ENCODE measurements at places on chromosomes 6 and 20. TPM values are rescaled to one million over a fixed set of nuclear protein-coding genes. Genes with fewer than 3 reads are reported as not detected.

FANCE gene
- total RNA-seq = 15.0 TPM

PPP1R3G gene
- total RNA-seq = 1.3 TPM

PRDM13 gene
- 1.0 TPM for total RNA-seq

- DNase-seq = no peak
- H3K27ac ChIP-seq = no peak overlapping the region
- H3K36me3 ChIP-seq = no peaks in the 10 kb centered on the region
- no peaks in the 10 kb centered on the region for H3K4me1 ChIP-seq
Observed at GRCh38 chr6:97411610-97412009, 128.6 kb upstream of the MMS22L start.

GRCh38 chr6:56851541-56852259 lies 103.2 kb upstream of the BEND6 start:
- H3K4me3 ChIP-seq = peak overlapping the region; percentile 45
- H3K27me3 ChIP-seq = no peaks in the 10 kb centered on the region
- peak; percentile 50 for DNase-seq

DNA sequence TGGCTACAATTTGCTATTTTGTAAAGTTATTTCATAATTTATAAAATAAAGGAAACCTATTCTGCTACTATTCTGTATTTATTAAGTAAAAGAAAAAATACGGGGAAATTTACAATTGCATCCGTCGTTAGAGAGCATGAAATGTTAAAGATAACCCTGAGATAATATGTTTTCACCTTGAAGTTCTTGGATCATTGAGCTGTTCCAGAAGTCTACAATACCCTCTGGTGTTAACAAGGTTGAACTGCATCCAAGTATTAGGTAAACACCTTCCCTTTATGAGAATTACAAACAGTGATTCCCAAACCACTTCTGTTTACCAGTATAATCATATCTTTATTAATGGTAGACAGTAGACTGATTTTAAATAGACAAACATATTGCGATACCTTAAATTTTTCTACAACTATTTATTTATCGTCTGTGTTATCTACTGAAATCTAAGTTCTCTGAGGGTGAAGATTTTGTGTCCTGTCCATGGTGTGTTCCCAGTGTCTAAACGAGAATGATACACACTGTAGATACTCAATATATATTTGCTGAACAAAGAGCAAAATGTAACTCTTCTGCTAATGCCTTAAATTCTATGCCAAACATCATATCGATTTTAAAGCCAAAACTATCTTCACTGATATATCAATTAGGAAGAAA lies 28.2 kb downstream of the TBC1D32 start:
- no peaks in the 10 kb centered on the region for H3K36me3 ChIP-seq
- H3K4me1 ChIP-seq = no peaks in the 10 kb centered on the region
- H3K27ac ChIP-seq = no peak overlapping the region
- DNase-seq = no peak

DNA sequence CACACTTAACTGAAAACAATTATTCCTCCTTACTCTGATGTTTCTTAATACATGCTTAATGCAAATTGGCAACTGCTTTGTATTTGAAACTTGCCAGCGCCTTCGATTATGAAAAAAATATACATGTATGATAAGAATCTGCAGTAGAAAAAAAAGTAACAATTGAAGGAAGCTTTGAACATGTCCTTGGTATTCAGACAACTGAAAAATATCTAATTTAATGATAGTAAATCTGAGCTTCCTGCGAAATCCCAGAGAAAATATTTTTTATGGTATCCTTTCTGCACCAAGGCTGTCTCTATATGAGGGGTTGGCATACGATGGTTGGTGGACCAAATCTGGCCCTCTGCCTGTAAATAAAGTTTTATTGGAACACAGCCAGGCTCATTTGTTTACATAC lies 186.2 kb downstream of the HDGFL1 start:
- H3K4me1 ChIP-seq = no peaks in the 10 kb centered on the region
- DNase-seq = no peak
- no peak overlapping the region for H3K27ac ChIP-seq
- no peak overlapping the region for H3K4me3 ChIP-seq
- no peaks in the 10 kb centered on the region for H3K36me3 ChIP-seq
- H3K27me3 ChIP-seq = no peaks in the 10 kb centered on the region

GRCh38 chr6:75566137-75566767 lies 35.4 kb upstream of the SENP6 start:
- H3K27ac ChIP-seq = no peak overlapping the region
- H3K4me1 ChIP-seq = no peaks in the 10 kb centered on the region
- no peaks in the 10 kb centered on the region for H3K36me3 ChIP-seq
- DNase-seq = no peak
- no peaks in the 10 kb centered on the region for H3K27me3 ChIP-seq
- H3K4me3 ChIP-seq = no peak overlapping the region

DNA sequence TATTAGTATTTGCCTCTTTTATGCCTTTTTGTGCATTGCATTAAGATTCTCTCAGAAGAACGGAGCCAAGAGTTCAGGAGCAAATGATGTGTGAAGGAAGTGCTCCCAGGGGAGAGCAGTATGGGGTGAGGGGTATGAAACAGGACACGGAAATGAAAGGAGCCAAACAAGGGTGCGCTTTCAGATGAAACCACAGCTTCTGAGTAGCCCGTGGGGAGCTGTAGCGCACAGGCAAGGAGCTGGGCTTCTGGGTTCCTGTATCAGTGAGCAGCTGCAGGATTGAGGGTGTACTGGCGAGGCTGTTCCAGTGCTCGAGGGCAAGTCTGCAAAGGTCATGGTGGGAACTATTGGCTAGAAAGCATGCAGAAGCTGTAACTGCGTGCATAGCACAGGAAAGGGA lies 25.4 kb downstream of the ANKEF1 start:
- no peak for DNase-seq
- H3K27ac ChIP-seq = no peak overlapping the region
- H3K27me3 ChIP-seq = no peaks in the 10 kb centered on the region

DNA sequence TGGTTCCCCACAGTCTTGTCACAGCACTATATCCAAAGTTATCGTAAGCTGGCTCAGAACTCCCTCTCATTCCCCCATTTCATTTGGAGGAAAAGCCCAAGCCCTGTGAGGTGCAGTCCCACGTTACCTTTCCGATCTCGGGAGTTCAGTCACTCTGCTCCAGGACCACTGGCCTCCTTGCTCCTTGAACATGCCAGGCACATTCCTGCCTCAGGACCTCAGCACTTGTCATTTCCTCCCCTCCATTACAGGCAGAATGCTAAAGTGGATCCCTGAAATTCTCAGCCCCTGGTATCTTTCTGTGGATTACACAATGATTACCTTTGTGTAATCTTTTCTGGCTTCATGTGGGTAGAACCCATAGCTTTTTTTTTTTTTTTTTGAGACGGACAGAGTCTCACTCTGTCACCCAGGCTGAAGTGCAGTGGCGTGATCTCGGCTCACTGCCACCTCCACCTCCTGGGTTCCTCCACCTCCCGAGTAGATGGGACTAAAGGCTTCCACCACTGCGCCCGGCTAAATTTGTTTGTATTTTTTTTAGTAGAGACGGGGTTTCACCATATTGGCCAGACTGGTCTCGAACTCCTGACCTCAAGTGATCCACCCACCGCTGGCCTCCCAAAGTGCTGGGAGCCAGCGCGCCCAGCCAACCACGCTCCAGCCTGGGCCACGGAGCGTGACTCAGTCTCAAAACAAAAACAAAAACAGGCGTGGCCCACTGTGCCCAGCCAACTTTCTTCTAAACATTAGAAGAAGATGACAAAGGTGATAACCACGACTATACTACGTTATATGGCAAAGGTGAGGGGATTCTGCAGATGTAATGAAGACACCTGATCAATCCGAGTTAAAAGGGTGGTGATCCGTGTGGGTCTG lies 4.0 kb upstream of the OXT start:
- no peaks in the 10 kb centered on the region for H3K36me3 ChIP-seq
- DNase-seq = no peak
- no peaks in the 10 kb centered on the region for H3K27me3 ChIP-seq
- H3K4me3 ChIP-seq = no peak overlapping the region
- no peak overlapping the region for H3K27ac ChIP-seq

DNA sequence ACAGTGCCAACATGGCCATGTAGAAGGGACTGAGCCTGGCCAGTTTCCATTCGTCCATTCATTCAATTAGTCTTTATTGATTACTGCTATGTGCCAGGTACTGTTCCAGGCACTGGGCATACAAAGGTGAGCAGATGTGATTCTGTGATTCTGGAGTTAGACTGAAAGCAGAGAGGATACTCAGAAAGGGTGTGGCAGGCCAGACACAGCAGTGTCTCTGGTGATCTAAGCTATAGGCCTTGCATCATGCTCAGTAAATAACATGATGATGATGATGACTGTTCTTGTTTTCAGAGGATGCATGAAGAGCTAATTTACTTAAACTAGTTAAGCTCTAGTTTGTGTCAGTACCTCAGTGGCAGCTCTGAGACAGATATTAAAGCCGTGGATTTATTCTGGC lies 31.4 kb upstream of the FUCA2 start:
- H3K36me3 ChIP-seq = no peaks in the 10 kb centered on the region
- no peaks in the 10 kb centered on the region for H3K27me3 ChIP-seq
- no peak overlapping the region for H3K4me3 ChIP-seq
- H3K27ac ChIP-seq = no peak overlapping the region
- no peak for DNase-seq
- no peaks in the 10 kb centered on the region for H3K4me1 ChIP-seq

DNA sequence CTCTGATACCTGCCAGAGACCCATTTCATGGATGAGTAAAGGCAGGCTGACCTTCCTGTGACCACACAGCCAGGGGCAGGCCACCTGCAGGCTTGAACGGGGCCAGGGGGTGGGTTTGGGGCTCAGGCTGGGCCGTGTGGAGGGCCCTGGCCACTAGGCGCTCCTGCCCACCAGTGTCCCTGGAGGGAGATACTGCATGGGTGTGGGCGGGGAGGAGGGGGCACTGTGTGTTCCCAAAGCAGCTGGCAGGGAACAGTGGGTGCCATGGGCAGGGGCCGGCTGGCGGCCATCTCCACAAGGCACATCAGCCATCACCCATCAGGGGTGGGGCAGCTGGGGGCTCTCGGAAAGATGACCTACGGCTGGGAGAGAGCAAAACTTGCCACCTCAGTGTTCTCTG lies 15.4 kb downstream of the SRC start:
- H3K27ac ChIP-seq = no peak overlapping the region
- no peak overlapping the region for H3K4me3 ChIP-seq
- no peaks in the 10 kb centered on the region for H3K27me3 ChIP-seq
- H3K36me3 ChIP-seq = no peaks in the 10 kb centered on the region
- H3K4me1 ChIP-seq = peaks cover 44% of the 10 kb centered on the region

DNA sequence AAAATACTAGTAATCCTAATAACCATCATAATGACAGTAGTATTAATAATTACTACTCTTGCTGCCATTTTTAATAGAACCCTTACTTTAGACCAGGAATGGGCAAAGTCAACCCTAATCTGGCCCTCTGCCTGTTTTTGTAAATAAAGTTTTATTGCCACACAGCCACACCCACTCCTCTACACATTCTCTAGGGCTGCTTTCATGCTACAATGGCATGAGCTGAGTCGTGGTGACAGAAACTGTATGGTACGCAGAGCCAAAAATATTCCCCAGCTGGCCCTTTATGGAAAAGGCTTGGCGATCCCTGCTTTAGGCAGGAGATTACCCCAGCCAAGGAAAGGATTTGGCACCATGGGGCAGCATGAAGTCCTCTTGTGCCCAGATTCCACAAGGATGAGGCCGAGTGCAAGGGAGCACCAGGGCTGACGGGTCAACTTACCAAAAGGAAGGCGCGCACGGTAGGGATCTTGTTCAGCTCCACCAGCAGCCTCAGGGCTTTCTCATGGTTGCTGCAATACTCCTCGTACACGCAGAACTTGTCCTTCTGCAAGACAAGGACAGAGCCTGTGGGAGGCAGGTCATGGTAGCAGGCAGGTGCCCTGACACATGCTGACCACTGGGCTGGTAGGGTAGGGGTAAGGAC lies 93.6 kb downstream of the PREX1 start:
- no peaks in the 10 kb centered on the region for H3K27me3 ChIP-seq
- H3K4me1 ChIP-seq = peaks cover 3% of the 10 kb centered on the region
- no peaks in the 10 kb centered on the region for H3K36me3 ChIP-seq
- H3K4me3 ChIP-seq = no peak overlapping the region
- DNase-seq = no peak
- H3K27ac ChIP-seq = no peak overlapping the region

DNA sequence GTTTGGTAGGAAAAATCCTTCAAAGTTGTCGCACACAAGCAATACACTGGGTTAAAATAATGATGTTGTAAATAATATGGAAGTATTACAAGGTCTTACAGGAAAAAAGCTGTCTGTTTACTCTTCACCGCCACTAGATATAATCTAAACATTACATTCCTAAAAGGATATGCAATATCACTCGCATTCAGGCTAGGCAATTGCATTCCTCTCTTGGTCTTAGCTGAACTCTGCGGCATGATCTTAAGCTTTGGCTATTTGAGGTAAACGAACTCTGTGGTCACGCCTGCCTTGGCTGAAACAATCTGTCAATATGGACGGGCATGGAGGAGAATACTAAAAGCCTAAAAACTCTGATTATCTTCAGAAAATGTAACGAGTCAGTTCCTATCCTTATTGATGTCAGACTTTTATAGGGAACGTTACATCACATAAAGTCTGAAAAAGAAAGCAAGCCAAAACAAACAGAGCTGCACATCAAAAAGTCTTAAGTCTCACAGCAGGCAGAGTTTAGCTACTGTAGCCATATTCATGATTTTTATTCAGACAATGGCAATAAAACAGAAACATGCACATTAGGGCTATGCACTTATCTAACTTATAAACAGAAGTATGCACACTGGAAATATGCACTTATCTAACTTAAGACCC lies 30.8 kb upstream of the FILIP1 start:
- H3K27me3 ChIP-seq = no peaks in the 10 kb centered on the region
- no peak overlapping the region for H3K27ac ChIP-seq
- DNase-seq = no peak
- no peaks in the 10 kb centered on the region for H3K36me3 ChIP-seq
- H3K4me3 ChIP-seq = no peak overlapping the region

DNA sequence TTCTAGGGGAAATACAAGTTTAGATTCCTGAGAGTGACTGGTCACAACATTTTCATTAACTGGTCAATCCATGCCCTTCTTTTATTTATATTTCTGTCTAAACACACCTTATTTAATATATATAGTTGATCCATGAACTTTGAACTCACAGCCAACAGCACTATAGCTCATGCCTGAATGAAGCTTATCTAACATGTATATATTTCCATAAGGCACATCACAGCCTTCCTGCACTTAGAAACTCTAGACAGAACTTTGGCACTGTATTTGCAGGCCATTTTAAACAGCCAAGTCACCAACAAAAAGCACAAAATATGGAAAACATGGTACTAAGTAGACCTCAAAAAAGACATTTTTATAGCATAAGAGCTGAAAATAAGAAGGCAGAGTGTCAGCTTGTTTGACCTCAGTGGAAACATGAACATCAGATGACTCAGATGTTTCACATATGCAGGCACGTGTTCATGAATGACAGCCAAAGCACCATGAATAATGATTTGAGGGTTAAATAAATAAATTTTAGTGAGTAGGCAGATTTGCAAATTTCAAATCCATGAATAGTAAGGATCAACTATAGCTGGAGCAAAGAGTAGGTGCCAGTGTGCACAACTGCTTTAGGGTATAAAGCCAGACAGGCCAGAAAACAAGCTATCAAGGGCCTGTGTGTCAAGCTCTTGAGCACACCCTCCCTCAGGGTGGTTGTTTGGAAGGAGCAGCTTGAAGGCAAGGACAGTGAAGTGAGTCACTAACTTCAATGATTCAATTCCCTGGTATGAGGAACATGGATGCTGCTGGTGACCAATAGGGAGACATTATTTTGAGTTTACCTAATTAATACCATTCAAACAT lies 88.9 kb upstream of the NT5E start:
- H3K4me3 ChIP-seq = no peak overlapping the region
- no peaks in the 10 kb centered on the region for H3K4me1 ChIP-seq
- H3K27me3 ChIP-seq = no peaks in the 10 kb centered on the region

Data from testis (tissue), 5 donors.